ENCODE measurements at places on chromosomes 2 and 18.

DNA sequence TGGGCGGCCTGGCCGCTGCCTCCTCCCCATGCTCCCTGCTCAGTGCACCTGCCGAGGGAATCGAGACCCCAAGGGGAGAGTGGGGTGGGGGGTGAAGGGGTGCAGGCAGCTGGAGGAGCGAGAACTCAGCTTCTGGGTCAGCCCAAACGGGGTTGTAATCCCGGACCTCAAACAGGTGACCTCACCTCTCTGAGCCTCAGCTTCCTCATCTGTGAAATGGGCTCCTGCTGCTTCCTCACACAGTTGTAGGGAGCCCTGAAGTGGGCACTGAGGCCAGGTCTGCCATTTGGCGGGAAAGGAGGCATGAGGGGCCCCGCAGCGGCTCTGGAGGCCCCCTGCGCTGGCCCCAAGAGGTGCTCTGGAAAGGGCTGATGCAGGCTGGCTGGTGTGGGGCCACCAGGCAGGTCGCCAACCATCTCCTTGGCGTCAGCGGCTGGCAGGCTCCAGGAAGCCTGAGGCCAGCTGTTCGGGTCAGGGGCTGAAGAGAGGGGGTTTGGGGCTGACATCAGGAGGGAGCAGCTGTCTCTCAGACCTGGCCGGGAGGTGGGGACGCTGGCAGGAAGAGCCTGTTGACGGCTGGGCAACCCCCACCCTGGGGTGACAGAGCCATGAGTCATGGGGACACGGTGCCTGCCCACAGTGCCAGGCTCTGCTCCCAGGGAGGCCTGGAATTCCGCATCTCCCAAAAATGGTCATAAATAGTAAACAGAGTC, 4.9 kb downstream of the KLHL30 start:
- DNase-seq: no peak

- no peak for DNase-seq
Observed at GRCh38 chr2:20619624-20620024, 31.3 kb downstream of the HS1BP3 start.

DNA sequence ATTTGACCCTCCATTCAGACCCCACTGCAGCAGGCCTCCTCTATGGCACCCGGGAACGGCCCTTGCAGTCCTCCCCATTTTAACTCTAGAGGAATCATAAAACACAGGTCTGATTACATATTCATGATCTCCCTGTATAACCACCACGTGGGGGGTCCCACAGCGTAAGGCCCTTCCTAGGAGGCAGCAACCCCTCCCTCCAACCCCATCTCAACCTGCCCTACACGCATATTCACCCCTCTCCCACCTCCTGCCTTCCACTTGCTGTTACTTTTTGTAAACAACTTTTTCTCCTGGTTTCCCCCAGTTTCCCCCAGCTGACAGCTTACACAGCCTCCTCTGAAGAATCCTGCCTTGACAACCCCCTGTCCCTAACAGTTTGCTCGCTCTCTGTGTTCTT, 85.1 kb upstream of the FOXI3 start:
- DNase-seq: no peak

DNA sequence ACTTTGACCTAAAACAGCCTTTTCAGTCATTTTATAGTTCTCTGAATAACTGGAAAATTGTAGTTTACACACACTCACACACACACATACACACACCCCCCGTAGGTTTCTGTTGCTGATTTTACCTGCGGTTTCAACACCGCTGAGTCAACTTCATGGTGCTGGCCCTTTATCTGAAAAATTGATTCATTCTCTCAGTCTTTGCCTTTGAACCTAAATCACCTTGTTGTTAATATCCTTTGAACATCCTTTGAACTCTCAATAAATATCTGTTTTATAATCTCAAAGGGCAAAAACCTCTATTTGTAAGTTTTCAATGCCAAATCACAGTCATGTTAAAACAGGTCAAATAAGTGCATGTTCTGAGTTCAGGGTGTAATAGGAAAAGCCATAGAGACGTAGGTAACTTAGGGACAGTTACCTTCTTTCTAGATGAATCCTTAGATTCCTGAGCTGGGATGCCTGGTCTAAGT, 109.0 kb upstream of the BZW1 start:
- DNase-seq: no peak

GRCh38 chr2:65881592-65881991, 449.2 kb upstream of the SPRED2 start:
- no peak for DNase-seq

DNA sequence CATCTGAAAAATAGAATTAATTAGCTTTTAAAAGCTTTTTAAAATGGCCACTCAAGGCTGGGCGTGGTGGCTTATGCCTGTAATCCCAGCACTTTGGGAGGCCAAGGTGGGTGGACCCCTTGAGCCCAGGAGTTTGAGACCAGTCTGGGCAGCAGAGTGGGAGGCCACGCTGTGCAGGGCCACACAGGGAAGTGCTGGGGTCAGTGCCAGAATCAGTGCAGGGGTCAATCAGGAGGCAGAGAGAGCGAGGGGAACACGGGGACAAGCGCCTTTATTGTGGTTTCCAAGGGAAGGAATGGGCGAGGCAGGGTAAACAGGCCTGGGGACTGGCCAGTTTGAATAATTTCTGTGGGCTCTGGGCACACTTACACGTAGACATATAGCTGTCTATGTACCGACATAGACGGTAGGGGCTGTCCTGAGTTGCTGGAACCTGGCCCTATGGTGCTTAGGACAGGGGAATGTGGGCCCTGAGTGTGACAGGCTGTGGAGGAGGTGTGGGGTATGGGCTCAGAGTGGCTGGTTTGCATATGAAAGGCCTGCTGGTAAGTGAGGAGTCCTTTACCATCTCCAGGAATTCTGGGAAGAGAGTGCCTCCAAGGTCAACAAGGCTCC, 42.9 kb downstream of the DYSF start:
- DNase-seq: no peak

GRCh38 chr2:10993001-10993481, 81.3 kb downstream of the KCNF1 start:
- DNase-seq: no peak

DNA sequence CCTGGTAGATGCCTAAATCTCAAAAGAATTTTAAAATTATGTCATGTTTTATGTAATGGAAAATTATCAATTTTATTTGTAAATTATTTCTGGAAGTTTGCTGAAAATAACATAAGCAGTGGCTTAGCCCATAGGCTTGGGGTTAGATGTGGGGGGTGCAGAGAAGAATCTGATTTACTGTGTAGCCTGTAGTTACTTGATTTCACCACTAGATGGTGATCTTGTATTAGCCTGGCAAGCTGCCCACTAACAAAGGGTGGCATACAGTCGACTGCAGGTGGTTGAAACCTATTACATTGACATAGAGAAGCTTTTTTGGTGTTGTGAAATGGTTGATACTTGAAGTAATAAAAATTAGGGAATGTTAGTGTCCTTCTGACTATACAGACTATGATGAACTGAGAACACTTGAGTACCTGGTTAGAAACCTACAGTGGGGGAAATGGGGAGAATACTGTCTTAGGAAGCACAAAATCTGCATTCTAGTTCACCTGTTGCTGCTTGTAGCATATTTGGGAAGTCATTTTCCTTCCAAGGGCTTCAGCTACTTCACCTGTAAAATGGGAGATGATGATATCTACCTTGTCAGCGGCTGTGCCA, 191.0 kb upstream of the LHCGR start:
- DNase-seq: peak; percentile 61

GRCh38 chr2:8496617-8497016, 185.2 kb upstream of the ID2 start:
- no peak for DNase-seq

DNA sequence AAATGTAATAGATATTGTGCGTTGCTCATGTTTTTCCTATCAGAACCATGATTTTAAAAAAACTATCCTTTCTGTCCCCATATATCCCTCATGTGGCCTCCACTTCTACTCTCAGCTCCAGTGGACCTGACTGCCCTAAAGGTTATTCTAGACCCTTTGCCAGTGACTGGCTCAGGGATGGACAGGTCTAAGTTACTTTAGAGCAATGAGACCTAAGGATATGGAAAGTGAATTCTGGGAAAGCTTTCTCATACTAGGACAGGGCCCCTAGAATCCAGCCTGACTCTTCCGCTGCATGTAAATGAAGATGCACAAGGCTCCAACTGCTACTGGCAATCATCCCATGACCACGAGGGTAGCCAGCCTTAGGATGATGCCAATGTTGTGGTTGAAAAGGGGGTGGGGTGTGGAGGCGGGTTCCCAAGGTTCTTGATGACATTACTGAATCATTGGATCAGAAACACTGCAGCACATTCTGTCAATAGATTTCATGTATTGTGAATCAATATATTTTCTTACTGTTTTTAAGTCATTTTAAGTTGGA, 21.3 kb downstream of the C2orf69 start:
- no peak for DNase-seq

DNA sequence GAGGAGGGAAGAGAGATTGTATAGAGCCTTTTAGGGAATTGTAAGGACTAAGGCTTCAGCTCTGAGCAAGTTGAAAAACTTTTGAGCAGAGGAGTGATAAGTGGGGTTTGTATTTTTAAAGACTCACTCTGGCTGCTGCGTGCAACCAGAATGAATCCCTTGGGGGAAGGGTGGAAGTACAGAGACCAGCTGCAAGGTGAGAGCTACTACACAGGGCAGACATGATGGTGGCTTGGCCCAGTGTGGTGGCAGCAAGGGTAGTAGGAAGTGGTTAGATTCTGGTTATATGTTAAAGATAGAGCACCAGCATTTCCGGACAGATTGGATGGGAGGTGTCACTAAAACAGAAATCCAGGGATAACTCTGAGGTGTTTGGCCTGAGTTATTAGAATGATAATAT, 10.1 kb upstream of the SESTD1 start:
- DNase-seq: no peak

DNA sequence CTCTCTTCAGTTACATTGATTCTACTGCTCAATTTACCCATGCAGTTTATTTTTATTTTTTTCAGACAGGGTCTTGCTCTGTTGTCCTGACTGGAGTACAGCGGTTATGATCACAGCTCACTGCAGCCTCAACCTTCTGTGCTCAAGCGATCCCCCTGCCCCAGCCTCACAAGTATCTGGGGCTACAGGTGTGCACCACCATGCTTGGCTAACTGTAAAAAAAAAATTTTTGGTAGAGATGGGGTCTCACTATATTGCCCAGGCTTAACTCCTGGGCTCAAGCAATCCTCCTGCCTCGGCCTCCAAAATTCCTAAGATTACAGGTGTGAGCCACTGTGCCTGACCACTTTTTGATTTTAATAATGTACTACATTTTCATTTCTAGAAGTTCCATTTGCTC, 93.8 kb upstream of the RNU4ATAC start:
- DNase-seq: no peak

DNA sequence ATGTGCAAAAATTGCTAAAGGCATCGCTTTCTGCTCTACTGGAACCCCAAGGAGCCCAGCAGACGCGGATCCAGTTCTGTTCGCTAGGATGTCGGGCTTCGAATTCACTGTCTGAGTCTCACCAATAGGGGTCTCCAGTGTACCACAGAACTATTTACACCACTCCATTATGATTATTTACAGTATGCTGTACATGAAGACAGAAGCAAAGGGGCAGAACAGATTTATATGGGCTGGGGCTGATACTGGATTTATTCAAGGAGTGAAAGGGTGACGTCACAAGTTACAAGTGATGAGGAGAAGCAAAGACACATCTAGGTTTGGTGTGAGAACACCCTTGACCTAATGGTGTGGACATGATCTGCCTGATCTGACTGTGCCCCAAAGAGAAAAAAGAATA, 185.3 kb upstream of the ATP5MC3 start:
- peak; percentile 65 for DNase-seq

DNA sequence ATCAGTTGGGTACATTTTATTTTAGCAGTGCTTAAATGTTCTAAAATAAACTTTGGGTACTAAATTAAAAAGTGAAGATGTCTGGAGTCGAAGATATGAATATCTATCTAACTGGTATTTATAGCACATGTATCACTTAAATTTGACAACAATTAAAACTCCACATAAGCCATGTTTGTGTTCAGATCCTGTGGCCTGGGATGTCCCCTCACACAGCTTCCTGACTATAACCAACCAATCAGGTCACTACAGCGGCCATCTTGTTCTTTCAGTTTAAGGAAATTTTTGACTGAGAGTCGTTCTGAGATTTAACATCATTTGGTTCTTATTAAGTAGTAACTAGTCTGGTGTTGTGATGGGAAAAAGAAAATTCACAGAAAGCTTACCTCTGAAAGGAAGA, 170.7 kb upstream of the NRP2 start:
- DNase-seq: no peak

- no peak for DNase-seq
Observed at GRCh38 chr2:7906431-7906830, 775.4 kb upstream of the ID2 start.

GRCh38 chr2:18387441-18388206, 172.8 kb downstream of the RDH14 start:
- peak; percentile 63 for DNase-seq

GRCh38 chr2:207182911-207183310, 17.2 kb upstream of the KLF7 start:
- DNase-seq: no peak

DNA sequence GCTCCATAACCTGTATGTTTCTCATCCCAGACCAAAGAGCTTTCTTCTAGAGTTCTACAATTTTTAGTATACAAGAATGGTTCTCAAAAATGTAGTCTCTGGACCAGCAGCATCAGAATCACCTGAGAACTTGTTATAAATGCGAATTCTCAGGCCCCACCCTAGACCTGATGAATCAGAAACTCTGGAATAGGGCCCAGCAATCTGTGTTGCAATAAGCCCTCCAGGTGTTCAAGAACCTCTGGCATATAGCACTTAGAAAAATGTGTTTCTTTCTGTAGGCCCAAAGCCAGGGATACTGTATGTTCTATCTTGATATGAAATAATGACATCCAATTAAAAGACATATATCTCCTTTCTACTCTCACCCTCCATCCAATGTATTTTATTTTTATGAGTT, 10.4 kb downstream of the PAIP2B start:
- DNase-seq: no peak

Data from HEK293T (cell line).